ENCODE measurements at places on chromosomes 7 and 10.
A peak's percentile ranks its signal among the peaks of the same experiment; 100 is the strongest.

GRCh38 chr10:103394180-103394579 lies 2.1 kb downstream of the ATP5MK start:
- no peak for DNase-seq

GRCh38 chr7:38822549-38822948 lies 86.4 kb downstream of the VPS41 start:
- no peak for DNase-seq

- DNase-seq, result no peak
These were observed 239.0 kb upstream of the PODXL start for GRCh38 chr7:131795400-131795799.

DNA sequence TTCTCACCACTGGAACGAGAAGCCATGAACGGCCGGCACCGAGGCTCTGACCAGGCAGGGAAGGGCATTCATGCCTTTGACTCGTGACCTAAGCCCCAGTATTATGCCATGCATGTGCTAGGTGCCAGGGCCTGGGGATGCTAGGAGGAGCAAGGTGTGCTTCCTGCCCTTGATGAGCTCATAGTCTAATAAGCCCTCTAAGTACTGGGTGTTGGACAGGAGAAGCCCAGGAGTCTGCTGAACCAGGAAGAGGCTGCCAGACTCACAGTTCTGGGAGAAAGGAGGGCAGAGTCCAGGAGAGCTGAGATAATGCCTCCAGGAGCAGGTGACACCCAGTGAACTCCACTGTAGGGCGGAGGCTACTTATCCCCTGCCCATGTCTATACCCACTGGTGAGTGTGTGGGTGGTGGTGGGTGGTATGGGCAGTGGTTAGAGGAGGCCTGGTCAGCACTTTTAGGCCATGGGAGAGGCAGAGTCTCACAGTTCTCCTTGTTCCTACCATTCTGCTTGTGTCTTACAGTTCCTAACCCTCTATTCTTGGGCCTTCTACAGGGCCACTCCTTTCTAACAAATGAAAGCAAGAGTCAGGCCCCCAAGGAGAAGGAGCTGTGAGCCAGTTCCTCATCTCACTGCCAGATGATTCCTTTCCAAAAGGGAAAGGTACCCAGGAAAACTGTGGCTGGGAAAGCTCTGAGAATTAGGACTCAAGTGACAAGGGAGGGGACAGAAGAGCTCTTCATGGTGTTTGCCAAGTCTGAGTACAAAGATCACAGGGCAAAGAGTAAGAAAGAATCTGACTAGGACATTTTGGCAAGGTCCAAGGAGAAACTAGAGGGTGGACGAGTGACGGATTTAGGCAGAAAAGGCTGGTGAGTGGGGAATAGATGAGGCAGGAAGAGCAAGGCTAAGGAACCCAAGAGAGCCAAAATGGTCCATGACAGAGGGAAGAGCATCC lies 3.6 kb upstream of the MXI1 start:
- DNase-seq, result peak; percentile 82

GRCh38 chr7:70189776-70190175 lies 591.5 kb downstream of the AUTS2 start:
- no peak for DNase-seq

- DNase-seq, result no peak
These were observed 116.8 kb downstream of the ETV1 start for GRCh38 chr7:13872709-13873108.

- no peak for DNase-seq
These were observed 41.1 kb upstream of the PPP1R3A start for GRCh38 chr7:113959910-113960309.

DNA sequence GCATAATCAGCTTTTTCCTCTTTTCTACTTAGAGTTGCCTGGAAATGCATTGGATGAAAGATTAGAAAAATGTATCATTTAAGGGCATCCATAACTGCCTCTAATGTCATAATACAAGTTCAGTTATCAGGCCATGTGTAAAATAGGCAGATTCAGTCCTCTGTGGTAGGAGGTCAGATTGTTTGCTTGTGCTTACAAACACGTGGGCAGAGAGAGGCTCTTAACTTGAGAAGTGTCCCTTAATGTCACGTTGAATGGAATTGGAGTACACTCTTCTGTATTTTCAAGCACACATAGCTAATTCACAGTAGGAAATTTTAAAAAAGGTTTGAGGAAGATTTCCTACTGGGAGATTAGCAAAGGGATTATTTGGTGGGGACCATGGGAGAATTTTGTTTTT lies 359.8 kb upstream of the MTPN start:
- no peak for DNase-seq

DNA sequence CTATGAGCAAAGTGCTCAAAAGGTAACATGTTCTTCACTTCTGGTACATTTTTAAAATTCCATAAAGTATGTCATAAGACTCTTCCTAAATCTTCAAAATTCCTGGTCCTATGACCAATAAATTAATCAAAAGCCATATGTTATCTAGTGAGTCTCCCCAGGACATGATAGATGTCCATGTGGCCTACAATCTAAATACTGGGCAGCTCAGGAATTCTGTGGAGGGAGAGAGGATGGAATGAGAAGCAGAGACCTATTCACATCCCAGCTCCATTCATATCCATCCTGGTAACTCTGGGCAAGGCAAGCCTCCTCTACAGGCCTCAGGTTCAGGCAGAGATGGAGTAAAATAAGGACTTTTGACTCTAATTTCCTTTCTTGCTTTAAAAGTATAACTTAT lies 224.8 kb downstream of the MTERF1 start:
- no peak for DNase-seq

DNA sequence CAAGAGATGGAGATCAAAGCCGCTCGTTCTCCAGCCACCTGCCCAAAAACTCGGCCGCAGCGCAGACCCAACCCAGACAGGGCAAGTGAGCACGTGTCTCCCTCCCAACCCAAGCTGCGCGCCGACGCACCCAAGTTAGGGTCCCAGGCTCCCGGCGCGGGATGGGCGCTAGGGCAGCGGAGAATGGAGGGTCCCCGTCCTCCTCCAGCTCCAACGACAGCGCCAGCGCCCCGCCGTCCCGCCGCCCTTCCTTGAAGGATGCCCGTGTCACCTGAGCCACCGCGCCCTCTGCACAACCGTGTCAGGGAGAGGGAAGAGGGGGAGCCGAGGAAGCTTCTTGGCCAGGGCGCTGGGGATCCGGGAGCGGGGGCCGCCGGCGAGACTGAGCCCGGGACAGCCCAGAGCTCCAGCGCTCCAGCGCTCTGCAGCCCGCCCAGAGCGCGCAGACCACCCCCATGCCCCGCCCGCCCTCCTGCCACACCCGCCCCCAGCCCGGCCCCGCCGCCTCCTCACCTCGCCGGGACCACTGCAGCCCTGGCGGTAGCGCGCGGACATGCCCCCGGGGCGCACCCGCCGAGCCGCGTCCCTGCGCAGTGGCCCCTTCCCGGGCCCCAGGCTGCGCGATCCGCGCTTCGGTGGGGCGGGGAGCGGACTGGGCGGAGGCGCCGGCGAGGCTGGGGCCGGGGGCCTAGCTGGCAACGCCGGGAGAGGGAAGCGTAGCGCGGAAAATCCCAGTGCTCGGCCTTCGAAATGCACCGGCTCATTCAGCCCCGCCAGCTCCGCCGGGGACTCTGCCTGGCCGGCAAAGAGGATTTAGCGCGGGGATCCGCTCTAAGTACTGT lies at the start of gene SLC16A12:
Gene SLC16A12 (minus strand): TSS at position 424 of the 842 bp plus-strand sequence. CDS start 73,016 bp downstream, outside the sequence.
- DNase-seq, result no peak

GRCh38 chr7:157291404-157292080 lies 45.3 kb upstream of the DNAJB6 start:
- DNase-seq, result no peak

GRCh38 chr10:112601214-112602090 lies 154.4 kb downstream of the VTI1A start:
- DNase-seq, result no peak

DNA sequence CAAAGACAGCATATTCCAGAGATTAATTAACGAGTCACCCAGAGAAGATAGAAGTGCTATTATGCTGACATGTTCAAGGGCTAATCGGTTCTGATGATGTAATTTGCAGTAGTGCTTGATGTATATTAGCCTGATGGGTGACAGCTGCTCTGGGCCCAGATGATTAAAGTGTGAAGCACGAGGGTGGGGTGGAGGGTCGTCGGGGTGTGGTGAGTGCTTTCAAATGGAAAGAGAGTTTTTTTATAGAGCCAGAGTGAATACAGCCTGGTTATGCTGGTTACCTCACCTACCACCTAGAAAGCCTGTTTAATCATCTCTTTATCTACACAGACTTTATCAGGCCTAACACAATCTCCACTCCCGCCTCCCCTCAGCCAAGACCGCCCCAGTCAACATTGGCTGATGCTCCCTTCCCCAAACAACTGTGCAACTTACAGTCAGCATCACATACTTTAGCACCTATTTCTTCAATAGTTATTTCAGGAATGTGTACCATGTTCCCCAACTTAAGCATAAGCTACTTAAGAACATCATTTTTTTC lies 11.5 kb upstream of the STN1 start:
- DNase-seq, result no peak

GRCh38 chr10:46198516-46198915 lies 88.3 kb upstream of the ANTXRL start:
- DNase-seq, result no peak

- peak; percentile 84 for DNase-seq
These were observed 1.8 kb upstream of the MICALL2 start for GRCh38 chr7:1460821-1461645.

- DNase-seq, result no peak
These were observed 483.0 kb upstream of the PFKP start for GRCh38 chr10:2584385-2584784.

- DNase-seq, result peak; percentile 63
These were observed 488 bp downstream of the ARMC10 start for GRCh38 chr7:103075337-103075918.

DNA sequence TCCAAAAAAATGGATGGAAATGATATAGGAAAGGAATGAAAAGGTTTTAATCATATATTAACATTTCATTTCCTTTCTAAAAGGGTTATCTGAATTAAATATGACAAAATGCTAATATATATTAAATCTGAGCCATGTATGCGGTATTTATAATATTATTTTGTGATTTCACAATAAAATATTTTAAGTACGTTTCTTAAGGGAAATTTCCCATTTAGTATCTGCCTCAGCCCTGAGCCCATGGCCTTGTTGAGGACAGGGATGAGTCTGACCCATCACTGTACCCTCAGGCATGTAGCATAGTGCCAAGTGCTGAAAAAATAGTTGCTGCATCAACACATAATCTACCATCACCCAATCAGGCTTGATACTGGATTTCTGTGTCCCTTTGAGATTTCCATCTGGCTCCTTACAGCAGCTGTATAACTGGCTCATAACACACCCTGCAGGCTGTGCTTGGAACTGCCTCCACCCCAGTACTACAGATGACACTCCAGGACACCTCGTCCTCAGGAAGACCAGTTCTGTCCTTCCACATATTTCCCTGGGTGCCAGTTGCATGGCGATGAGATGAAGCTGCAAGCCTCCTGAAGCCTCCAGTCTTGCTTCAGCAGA lies 59.4 kb upstream of the ASAH2 start:
- peak; percentile 41 for DNase-seq

DNA sequence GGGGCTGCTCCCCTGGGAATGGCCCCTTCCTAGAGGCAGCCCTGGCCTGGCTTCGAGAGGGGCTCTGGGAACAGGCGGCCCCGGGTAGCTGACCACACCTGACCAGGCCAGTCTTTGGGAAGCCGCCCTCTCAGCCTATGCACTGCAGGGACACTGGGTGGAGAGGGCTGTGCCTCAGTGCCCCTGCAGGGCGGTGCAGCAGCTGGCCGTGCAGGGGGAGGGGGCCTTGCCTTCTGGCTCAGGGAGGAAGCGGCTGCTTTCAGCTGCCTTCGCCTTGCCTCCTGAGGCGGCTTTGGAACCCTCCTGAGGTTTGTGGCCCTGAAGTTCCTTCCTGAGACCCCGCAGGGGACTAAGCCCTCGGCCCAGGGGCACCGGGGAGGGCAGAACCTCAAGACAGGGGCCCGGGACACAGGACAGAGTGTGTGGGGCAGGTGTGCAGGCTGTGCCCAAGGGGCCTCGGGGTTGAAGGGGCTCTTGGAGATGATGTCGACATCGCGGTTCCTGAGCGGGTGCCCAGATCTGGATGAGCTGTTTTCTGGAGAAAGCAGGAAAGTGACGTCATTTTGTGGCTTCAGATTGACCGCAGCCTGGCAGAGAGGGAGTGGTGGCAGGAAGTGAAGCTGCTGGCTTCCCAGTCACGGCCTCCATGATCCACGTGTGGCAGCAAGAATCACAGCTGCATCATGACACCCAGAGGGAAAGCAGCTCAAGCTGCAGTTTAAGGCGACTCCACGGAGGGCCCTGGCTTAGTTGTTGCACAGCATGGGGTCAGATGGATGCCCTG lies 17.7 kb downstream of the ADAM8 start:
- peak; percentile 59 for DNase-seq

GRCh38 chr7:73936967-73937366 lies 76.0 kb downstream of the TMEM270 start:
- DNase-seq, result no peak

DNA sequence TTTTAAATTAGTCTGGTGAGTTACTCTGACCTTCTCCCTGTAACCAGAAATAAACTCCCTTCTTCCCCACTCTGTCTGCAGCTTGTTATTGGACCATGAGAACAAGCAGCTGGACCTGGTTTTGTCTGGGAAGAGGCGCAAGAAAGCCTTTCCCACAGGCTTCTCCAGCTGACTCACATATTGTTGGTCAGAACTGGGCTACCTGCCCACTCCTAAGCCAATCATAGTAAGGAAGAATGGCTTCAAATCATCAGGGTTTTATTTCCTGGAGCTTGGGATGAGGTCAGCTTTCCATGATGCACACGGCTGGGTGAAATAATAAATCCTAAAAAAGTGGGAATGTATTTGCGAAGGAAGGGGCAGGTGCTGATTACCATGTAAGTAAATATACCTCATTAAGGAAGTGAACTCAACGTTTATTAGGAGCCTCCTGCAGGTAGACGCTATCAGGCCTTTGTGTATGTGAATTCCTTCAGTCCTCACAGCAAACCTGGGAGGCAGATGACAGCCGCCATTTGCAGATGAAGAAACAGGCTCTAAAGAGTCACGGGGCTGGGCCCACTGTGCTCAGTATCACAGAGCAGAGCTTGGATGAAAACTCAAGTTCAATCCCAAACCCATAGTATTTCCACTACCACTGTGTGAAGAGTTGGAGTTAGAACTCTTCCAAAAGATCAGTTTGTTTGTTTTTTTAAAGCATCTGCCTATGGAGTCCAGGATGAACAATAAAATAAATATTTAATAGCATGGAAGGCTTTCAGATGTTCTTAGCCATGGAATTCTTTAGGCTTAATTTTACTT lies 32.8 kb downstream of the IL15RA start:
- peak; percentile 85 for DNase-seq

- no peak for DNase-seq
These were observed 60.4 kb downstream of the FOXI2 start for GRCh38 chr10:127797339-127797738.

- no peak for DNase-seq
These were observed 14.0 kb upstream of the ARPC1A start for GRCh38 chr7:99311702-99312101.
